ENCODE measurements at places on chromosomes 3 and 15.

DNA sequence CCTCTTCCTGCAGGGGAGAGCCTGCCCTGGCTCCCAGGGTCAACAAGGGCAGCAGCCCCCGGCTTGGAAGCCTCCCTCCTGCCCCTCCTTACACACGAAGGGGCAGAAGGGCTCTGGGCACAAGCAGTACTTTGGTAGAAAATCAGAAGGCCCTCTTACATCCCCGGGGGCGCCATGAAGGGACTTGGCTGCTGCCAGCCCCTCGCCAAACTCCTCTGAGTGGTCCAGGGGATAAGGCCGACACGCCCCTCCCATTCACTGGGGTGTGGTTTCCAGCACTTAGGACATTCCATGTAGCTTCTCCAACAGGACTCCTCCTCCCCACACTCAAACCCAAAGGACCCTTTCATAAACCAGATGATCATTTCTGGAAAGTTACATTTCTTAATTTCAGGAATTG is 1.2 kb upstream of the ST8SIA2 start:
- no peak for DNase-seq

DNA sequence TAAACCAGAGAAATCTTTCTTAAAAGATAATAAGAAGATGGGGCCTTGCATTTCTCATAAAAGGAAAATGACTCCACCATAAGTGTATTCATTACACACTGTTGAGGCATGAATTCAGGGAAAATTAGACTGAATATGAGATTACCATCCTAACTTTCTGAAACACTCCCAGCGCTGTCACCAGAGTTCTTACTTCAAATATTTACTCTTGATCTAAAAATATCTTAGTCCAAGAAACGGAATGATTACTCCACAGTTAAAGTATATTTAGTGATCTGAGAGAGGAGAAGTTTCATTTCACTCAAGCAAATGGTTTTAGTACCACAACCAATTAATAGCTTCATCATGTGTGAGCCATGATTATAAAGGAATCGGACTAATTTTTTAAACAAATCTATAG is 300.3 kb downstream of the ZBTB20 start:
- DNase-seq, result no peak

DNA sequence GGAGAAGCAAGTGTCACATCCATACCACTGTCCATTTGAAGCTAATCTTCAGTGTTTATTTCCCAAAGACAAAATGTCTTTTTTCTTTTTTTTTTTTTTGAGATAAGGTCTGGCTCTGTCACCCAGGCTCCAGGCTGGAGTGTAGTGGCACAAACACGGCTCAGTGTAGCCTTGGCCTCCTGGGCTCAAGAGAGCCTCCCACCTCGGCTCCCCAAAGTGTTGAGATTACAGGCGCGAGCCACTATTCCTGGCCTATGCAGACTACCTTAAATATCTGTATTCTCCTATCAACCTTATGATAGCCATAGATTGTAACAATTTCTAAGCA is 27.7 kb upstream of the VPS33B start:
- no peak for DNase-seq

GRCh38 chr3:150454085-150454484 is 46.0 kb downstream of the TSC22D2 start:
- DNase-seq, result no peak

- no peak for DNase-seq
Observed at GRCh38 chr3:77191640-77192039, 151.7 kb downstream of the ROBO2 start.

DNA sequence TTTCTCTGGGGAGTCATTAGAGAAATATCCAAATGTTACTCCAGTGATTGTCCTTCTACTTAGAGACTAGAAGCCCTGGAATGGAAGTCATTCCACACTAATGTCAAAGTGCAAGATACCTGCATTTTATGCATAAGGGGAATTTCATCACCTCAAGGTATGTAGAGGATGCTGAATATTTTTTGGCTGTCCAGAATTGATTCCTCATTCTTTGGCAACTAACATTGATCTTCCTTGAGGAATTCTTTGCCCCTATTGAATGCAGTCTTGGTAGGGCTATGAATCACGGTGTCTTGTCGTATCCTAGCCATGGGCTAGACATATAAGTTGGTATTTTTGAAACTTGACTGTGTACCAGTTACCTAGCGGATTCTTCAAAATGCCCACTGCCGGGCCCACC is 271.1 kb downstream of the CNTN3 start:
- DNase-seq, result no peak

- DNase-seq, result no peak
Observed at GRCh38 chr3:190081389-190081788, 39.3 kb downstream of the P3H2 start.

DNA sequence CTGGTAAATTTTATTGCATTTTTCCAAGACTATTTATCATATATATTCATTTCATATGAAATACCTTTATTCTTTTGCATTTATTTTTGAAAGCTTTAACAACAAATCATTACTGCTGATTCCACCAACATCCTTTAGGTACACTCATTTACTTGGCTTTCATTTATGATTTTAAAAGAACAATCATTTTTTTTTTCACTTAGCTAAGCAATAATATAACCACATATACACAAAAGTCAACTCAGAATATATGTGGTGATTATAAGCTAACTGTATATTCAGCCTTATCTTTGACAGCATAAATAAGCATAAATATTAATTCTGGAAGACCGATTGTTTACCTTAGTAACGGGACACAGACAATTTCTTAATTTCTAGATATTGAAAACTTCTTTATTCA is 458.6 kb upstream of the ZNF385D start:
- DNase-seq, result no peak

DNA sequence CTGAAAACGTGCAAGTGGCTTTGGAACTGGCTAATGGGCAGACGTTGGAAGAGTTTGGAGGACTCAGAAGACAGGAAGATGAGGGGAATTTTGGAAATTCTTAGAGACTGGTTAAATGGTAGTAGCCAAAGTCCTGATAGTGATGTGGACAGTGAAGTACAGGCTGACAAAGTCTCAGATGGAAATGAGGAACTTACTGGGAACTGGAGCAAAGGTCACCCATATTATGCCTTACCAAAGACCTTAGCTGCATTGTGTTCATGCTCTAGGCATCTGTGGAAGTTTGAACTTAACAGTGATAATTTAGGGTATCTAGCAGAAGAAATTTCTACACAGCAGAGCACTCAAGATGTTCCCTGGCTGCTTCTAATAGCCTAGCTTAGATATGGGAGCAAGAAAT is 28.6 kb upstream of the SERPINI2 start:
- DNase-seq, result no peak

GRCh38 chr15:25860885-25861866 is 2.0 kb downstream of the ATP10A start:
- DNase-seq, result no peak

GRCh38 chr15:72967397-72967796 is 84.9 kb upstream of the NEO1 start:
- DNase-seq, result no peak

DNA sequence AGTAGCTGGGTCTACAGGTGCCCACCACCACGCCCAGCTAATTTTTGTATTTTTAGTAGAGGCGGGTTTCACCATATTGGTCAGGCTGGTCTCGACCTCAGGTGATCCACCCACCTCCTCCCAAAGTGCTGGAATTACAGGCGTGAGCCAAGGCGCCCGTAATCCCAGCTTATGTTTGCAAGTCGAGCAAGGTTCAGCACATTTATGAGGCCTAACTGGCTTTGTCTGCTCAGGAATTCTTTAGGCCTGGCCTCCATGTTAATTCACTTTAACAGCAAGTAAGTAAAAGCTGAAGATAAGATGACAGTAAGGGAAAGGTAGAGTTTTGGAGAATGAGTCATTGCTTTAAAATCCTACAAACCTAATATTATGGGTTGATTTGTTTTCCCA is 24.6 kb downstream of the SIDT1 start:
- DNase-seq, result no peak

- no peak for DNase-seq
Observed at GRCh38 chr3:95272781-95273180, 1209.9 kb downstream of the NSUN3 start.

- no peak for DNase-seq
Observed at GRCh38 chr3:116669576-116669975, 40.0 kb upstream of the TUSC7 start.

DNA sequence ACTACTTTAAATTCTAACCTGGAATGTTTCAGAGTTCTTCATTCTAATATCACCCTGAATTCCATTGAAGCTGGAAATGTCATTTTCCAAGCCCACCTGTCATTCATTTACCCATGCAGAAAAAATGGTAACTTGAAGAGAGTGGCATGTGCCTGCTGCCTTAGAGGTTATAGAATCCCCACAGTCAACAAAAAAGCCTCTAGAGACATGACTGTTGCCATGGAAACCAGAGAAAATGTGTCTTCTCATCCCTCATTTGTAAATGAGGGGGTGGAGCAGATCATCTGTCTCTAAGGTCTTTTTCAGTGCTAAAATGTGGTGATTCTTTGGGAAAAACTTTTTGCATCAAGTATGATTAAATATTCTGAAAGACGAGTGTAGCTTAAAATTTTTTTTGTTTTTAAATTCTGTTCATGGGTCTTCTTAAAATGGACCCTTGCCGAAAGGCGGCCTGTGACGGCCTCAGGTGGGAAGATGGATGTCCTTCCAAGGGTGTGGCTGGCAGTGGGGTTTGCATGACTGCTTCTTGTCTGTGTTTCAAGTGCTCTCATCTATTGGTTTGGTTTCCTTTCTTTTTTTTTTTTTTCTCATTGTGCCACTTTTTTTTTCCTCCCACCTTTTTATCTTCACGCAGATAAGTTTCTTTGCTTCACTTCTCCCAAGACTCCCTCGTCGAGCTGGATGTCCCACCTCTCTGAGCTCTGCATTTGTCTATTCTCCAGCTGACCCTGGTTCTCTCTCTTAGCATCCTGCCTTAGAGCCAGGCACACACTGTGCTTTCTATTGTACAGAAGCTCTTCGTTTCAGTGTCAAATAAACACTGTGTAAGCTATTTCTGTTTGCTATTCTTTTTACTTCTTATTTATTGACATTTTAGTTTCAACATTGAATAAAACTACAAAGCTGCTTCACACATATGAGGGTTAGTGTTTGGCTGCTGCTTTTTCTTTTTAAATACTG is 23.0 kb downstream of the TPM1 start:
- no peak for DNase-seq

- DNase-seq, result no peak
Observed at GRCh38 chr3:110779581-110779980, 292.0 kb upstream of the NECTIN3 start.

DNA sequence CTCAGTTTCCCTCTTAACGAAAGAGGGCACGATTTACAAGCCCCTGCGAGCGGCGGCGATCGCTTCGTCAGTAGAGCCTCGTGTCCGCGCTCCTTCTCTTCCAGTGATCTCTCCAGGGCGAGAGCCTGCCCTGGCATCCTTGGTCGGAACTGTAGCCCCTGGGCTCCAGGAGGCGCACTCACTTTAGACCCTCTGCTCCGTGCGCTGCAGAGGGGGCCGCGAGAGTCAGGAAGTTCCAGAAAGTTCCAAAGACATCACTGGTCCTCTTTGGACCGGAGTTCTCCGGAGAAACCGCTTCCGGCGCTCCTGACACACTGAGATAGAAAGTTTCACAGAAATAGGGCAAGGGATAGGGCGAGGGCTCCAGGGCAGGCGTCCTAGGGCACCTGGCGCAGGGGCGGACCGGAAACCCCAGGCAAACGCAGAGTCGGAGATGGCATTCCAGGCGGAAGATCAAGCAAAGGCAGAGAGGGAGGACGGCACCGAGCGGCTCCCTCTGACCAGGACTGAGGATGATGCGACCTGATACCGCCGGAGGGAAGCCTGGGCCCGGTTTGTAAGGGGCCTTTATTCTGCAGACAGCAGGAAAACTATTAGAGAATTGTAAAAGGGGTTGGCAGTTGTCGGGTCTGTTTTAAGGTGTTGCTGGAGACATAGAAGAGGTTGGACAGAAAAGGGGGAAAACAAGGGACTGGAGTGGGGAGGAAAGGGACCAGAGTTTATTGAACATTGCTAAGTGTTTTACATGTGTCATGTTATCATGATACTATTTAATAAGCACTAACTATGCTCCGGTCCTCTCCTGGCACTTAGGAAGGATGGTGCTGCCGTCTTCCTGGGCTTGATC is 1.3 kb upstream of the CPEB1 start:
- no peak for DNase-seq

DNA sequence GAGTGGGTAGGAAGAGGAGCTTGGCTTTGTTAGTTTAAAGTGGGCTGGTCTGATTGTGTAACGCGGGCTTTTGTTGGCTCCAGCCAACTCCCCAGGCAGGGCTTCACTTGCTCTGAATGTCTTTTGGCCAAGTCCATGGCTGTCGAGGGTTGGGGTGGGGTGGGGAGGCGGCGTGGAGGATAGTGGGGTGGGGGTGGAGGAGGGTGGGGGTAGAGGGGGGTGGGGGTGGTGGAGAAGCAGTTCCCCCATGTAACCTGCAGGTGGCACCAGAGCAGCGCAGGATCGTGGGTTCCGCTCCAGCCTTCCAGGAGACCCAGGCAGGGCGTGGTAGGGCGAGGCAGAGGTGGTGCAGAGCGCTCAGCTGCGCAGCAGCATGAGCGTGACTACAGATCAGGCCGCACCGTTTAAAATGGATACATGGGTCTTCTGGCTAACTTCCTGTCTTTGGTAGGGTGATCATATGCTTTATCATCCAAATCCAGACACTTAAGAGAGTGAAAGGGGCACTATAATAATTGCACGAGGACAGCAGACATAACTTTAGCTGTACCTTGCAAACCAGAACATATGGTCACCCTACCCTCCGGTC is 28.3 kb downstream of the GOLGA6A start:
- DNase-seq, result peak; percentile 41

- DNase-seq, result no peak
Observed at GRCh38 chr3:173289072-173289471, 108.5 kb upstream of the NLGN1 start.

DNA sequence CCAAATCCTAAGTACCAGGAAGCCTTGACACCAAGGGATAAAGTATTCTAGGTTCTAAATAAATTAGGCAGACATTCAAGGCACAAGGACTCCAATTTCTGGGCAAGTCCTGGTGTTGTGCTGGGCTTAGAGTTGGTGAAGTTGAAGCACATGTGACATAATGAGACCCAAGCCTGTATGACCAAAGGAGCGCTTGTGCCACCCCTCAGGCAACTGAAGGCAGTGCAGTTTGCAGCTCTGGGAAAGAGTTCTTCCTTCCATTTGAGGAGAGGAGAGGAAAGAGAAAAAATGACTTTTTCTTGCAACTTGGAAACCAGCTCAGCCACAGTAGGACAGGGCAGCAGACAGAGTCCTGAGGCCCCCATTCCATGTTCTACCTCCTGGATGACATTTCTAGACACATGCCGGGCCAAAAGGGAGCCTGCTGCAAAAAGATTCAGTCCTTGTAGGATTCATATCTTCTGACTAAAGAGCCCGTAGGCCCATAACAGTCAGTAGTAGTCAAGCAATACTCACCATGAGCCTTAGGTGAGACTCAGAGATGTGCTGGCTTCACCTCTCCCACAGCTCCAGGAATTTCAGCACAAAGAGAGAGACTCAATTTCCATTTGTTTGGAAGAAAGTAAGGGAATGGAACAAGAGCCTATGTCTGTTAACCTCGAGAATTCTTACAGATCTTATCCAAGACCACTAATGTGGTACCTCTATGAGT is 588.8 kb upstream of the BCHE start:
- no peak for DNase-seq

All from progenitor cell of endocrine pancreas (in vitro differentiated cells).